ENCODE measurements at places on chromosomes 16 and 17. TPM values are rescaled to one million over a fixed set of nuclear protein-coding genes. Genes with fewer than 3 reads are reported as not detected.

DNA sequence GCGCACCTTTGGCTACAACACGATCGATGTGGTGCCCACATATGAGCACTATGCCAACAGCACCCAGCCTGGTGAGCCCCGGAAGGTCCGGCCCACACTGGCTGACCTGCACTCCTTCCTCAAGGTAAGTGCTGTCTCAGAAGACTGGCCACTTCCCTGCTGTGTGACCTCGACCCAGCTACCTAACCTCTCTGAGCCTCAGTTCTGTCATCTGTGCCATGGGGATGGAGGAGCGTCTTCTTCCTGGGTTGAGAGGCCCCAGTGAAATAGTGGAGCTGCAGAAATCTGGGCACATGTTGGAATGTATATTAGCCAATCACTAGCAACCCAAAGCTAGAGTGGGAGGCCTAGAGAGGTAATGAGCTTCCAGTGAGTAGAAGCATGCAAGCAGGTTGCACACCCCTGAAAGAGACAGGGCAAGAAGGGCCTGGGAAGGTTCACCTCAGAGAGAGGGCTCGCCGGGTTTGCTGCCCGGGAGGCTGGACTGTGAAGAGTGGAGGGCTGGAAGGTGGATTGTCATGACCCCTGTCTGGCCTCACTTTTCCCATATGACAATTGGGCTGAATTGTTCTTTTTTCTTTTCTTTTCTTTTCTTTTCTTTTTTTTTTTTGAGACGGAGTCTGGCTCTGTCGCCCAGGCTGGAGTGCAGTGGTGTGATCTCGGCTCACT lies 521 bp downstream of the SLC12A3 start:
- no peak for DNase-seq

ABCC11 gene
- polyA plus RNA-seq: 0.71 TPM

GRCh38 chr17:73091410-73091769 lies 1.1 kb downstream of the SLC39A11 start:
- no peak for DNase-seq

DNA sequence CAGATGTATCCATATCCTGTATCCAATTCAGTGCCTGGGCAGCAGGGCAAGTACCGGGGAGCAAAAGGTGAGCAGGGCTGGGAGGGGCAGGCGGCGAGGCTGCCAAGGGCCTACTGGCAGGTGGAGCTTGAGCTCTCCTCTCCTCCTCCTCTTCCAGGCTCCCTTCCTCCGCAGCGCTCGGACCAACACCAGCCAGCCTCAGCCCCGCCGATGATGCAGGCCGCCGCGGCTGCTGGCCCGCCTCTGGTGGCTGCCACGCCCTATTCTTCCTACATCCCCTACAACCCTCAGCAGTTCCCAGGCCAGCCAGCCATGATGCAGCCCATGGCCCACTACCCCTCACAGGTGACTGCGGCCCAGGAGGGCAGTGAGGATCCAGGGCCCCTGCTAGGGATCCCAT lies 11.6 kb downstream of the ATXN2L start:
- no peak for DNase-seq

GRCh38 chr17:9006175-9006767 lies 15.0 kb upstream of the NTN1 start:
- no peak for DNase-seq

DNA sequence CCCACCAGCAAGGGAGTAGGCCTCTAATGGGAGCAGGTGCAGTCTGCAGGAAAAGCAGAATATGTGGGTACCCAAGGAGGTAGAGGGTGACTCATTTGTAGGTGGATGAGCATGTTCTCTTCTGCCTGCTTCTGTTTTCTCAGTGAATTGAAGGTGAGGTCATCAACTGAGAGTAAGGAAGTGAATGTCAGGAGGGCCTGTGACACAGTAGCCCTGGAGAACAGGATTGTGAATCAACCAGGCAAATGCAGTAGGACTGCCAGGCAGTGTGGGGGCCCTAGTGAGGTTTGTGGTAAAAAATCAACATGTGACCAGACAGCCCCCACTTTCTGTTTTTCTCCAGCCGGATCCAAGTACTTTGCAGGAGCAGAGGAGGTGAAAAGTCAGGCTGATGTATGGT lies 150.5 kb upstream of the SOX9 start:
- no peak for DNase-seq

DNA sequence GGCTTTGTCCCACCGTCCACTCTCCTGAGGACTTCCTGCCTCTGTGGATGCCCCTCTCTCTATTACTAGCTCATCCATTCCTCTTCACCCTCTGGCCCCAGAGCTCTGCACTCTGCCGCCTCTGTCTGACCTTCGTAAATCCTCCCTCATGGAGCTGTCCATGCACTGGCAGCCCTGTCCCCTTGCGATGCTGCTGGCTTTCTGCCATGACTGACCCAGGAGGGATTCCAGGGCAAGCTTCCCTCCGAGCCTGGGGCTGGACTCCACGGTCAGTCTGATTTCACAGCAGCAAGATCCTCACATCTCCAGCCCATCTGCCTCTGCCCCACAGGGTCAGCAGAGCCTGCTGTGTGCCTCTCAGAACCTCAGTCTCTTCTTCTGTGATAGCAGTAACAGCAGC lies 4.7 kb downstream of the CBFA2T3 start:
- no peak for DNase-seq

GRCh38 chr16:57694725-57695679 lies at the start of gene DRC7:
Gene DRC7 (plus strand): TSS chr16:57694806. CDS start chr16:57697950, 3,144 bp downstream.
- peak; percentile 49 for DNase-seq
